ENCODE measurements at places on chromosomes 2 and 18.

DNA sequence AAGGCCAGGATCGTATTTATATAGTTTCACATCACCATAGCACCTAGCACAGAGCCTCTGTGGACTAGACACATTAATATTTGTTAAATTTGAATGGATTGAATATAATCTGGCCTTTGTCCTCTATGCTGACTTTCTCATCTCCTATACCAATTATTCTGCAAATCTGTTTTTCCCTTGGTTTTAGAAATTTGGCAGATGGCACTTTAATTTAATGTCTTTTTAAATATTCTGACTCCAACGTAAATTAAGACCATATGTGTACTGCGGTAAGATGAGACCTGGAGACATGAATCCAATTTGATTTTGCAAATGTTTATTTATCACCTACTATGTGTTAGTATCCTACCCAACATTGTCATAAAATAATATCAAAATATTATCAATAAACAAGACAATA, 1281.9 kb upstream of the PIK3C3 start:
- DNase-seq, result no peak

DNA sequence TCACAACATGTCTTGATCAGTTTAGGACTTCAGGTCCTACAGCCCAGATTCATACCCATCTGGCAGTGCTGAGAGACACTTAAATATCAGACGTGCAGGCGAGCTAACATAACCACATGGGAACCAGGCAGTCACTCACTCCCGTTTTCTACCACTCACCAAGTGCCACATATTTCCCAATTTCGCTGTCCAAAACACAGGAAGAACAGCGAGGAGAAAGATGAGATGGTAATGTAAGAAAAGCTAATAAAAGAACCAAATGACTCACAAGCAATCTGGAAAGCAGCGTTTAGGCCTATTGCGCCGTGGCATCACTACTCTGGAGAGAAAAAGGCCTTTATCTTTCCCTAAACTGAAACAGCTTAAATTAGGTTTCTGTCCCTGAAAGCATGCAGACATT, 647.8 kb upstream of the SLC39A10 start:
- DNase-seq, result no peak

DNA sequence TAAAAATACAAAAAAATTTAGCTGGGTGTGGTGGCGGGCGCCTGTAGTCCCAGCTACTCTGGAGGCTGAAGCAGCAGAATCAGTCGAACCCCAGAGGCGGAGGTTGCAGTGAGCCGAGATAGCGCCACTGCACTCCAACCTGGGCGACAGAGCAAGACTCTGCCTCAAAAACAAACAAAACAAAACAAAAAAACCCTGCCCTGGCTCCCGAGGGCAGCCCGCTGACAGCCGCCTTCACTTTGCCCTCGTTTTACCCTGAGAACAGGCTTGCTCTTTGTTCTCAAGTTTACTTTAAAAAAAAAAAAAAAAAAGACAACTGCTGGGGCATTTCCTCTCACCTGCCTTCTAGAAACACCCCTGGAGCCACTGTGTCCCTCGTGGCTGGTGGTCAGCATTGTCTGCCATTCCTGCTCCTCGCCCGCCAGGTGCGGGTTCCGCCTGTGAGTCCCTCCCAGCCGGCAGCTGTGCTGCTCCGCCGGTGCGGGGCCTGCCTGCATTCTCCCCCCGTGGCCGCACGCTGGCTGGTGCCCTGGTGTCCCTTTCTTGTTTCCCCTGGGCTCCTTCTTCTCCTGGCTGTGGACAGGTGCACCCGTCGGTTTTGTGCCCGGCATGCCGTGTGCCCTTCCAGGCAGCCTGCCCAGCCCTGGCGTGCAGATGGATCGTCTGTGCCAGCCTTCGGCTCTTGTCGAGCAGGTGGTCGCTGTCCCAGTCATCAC, 105.7 kb downstream of the USP40 start:
- DNase-seq, result no peak

GRCh38 chr2:3959372-3959771, 256.0 kb downstream of the DCDC2C start:
- DNase-seq, result no peak

DNA sequence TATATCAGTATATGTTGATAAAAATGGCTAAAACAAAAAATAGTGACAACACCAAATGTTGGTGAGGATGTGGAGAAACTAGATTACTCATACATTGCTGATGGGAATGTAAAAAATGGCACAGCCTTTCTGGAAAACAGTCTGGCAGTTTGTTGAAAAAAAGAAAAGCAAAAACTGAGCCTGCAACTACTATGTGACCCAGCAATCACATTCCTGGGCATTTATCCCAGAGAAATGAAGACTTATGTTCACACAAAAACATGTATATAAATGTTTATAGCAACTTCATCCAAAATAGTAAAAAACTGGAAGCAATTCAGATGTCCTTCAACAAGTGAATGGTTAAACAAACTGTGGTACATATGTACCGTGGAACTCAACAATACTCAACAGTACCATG, 7.5 kb upstream of the KDSR start:
- no peak for DNase-seq

DNA sequence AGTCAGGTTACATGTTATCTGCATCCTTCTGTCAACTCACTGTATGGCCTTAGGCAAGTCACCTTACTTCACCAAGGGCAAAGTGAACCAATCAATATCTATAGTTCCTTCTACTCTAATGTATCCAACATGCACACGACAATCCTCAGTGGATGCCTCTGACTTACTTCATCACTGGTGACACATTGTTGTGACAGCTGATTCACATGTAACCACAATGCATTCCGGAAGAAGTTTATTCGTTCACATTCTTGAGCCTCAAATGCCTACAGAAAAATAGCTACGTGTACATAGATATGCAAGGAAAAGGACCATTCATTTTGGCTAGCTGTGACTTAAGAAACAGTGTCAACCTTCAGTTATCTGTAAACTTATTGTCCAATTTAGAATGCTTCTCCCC, 26.3 kb upstream of the EPG5 start:
- no peak for DNase-seq

DNA sequence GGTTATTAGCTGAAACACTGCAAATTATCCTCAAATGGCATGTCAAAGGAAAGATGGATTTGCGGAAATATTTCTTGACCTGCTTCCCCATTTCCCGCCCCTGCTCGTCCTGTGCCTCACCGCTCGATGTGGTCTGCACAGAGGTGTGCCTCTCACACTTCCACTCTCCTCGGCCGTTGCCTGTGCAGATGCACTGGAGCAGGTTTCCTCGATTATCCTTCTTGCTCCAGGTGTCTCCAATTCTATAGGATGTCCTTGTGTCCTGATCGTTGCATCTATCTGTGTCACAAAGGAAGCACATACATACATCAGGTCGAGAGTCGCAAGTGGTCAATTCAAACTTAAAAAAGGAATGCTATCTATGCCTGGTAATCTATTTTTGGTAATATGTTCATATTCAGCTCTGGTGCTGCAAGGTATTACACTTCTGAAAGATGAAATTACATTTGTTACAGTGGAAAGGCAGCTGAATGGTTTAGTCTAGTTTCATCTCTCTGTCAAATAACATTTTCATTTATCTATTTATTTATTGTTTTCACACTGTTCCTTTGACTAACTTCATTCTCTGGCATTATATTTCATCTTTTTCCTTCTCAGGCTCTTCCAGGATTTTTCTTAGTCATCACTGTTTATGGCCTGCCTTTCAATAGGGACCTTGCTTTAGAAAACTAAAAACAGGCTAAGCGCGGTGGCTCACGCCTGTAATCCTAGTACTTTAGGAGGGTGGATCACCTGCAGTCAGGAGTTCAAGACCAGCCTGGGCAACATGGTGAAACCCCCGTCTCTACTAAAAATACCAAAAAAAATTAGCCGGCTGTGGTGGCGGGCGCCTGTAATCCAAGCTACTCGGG, 7.6 kb downstream of the FN1 start:
- no peak for DNase-seq

DNA sequence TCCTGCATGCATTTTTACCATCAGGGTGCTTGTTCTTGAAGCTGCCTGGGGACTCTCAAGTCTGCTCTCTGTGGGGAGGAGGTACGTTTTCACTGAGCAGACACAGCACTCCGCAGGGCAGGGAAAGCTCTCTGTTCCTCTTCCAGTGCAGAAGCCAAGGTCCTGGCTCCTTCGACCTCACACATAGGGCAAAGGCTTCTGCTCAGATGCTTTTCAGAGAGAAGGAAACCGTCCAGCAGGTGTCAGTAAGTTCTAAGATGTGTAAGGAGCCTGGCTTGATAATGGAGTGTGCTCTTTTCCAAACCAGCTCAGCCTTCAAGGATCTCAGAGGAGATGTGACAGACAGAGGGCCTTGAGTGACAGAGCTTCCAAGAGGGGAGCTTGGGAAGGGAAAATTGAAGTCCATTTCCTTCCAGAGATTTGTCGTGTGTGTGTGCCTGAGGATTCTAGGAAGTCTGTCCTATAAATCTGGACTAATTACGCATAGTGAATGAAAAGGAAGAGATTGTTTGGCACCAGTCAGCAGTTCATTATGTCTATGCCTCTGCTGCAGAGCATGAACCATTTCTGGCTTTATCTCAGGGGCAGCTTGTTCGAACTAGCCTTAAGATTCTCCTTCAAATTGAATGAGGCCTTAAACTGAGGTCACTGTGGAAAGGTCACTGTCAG, 67.3 kb upstream of the UPP2 start:
- no peak for DNase-seq

- DNase-seq, result no peak
Observed at GRCh38 chr2:178128836-178129630, 16.8 kb downstream of the RBM45 start.

DNA sequence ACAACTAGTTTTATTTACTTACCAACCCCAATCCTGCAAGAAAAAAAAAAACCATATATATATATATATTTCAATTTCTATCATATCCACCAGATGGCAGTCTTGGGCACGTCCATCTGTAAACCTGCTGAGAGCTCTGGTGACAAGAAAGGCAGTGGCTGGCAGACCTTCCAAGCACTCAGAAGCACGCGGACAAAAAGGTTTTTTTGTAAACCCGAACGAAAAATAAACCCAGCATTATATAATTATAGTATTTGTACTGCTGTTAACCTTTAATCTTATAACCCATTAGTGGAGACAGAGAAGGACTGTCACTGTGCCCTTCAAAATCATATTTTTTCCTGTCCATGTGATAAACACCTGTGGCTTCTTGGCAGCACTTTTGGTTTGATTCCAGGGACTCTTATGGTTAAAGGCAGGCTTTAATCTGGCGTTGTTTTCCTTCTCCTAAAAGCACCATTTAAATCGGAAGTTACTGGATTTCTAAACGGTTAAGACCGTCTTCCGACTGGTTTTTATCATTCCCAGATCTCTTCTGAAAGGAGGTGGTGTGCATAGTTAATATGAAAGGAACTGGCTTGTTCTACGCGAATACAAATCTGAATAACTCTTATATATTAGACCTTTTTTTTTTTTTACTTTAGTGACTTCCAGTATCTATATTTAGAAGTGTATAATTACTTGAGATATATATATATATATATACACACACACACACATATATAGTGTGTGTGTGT, 31.0 kb upstream of the SLC3A1 start:
- DNase-seq, result peak; percentile 44

GRCh38 chr2:16973586-16974286, 308.1 kb upstream of the CYRIA start:
- no peak for DNase-seq

- no peak for DNase-seq
Observed at GRCh38 chr2:8477552-8478470, 204.0 kb upstream of the ID2 start.

DNA sequence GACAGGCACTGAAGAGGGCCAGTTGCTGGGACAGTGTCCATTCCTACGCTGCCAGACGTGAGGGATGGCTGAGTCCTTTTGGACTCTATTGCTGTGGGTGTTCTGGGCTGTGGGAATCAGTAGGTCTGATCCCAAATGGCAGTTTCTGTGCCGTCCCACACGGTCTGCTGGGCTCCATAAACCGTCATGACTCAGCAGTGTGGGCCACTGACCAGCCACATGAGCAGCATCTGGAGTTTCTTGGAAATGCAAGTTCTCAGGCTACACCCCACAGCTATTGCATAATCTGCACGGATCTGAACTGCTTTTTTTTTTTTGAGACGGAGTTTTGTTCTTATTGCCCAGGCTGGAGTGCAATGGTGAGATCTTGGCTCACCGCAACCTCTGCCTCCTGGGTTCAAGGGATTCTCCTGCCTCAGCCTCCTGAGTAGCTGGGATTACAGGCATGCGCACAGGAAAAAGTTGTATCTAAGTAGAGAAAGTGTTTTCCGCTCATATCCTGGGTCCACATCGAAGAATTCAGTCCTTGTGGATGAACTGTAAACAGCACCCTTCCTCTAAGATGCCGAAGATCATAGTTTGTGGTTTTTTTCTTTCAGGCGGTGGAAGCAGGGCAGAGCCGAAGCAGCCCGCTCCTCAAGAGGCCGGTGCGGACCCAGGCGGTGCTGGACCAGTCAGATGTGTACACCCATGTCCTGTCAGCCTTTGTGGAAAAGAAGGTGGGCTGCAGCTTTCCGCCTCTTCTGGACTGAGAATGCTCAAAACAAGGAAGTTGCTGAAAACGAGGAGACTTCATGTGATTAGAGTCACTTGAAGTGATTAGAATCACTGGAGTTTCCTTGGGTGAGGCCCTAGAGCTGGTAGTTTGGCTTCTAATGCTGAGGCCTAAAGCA, 25.5 kb downstream of the RMC1 start:
- no peak for DNase-seq

- no peak for DNase-seq
Observed at GRCh38 chr2:233101141-233101540, 41.0 kb downstream of the INPP5D start.

DNA sequence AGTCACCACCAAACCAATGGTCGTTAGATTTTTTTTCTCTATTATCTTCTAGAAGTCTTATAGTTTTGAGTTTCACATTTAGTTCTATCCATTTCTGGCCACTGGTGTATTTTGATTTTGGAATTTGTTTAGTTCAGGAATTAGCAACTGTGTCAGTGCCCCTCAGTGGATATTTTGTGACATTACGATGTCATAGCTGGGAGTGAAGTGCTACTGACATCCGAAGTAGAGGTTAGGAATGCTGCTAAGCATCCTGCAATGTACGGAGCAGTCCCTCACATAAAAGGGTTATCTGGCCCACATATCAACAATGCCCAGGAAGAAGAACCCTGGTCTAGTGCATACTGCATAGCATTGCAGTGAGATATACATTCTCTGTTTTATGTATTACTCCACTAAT, 157.4 kb upstream of the RGPD4 start:
- DNase-seq, result no peak

DNA sequence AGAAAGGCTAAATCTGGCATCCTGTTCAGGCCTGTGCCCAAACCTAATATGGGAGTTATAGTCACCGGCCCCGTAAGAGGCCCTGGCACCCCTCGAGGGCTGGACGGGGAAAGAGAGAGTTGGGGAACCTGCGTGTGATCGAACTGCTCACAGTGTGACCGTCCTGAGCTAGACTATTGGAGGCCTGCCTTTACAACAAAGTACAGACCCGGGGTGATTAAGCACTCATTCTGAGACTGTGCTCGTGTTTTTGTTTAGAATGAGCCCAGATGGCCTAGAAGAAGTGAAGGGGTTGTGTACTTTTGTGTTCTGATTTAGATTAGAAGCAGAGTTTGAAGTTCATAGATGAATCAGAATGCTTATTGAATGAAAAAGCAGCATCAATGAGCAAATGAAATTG, 115.3 kb downstream of the ACOXL start:
- DNase-seq, result no peak

GRCh38 chr2:113370478-113371091, 66.9 kb upstream of the ZNG1B start:
- DNase-seq, result peak; percentile 50
